Activated naive CD4-positive, alpha-beta T cell (primary cell): ENCODE measurements at places on chromosomes 2 and 18.

DNA sequence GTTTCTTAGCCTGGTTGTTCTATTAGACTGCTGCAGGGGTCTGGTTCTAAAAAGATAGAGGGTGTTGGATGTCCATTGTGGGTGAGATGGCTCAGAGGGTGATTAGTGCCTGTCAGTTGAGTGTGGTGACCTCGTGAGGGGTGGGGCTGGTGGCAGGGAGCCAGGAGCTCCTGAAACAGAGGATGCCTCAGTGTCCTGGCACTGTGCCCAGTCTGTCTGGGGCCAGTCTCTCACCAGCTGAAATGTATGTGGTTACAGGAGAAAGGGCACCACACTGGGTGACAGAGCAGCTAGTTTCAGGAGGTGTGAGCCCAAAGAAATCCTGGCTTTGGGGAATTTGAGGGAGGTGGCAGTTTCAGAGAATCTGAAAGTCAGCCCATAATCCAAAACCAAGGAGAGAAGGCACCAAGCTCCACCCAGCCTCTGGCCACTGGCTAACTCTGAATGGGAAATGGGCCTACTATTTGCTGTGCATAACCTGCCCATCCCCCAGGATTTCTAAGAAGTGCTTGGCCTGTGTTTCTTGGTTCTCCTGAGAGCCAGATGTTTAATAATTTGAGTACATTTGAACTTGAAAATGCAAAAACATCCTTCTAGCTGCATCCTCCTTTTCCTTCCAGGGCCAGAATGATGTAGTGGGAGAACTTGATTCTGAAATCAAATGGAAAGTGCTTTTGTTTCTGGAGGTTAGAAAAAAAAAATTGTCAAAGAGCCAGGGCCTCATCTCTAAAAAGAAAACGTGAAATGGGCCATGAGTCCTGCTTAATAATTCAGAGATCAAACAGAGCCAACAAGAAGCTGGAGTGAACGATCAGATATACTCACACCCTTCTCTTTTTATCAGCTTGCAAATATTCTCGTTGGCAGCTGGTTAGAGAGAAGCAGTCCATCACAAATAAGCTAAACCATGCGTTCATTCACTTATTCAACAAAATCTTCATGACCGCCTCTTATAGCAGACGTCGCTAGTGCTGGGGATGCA lies 92.3 kb downstream of the B3GNT2 start:
- DNase-seq: no peak

DNA sequence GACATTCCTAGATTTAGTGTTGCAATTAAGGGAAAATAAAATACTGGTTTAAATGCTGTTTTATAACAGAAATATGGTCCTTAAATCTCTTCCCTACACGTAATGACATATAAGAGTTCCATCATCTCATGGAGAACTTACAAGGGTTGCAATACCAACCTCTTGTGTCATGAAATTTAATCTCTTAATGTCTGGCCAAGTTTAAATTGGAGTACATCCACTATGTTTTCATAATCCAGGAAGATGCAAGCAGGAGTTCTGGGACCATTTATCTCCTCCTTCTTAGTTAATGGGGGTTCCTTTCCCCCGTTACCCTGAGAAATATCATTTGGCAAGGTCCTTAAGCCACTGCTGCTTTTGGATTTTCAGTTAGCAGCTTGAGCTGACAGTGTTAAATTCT lies 126.0 kb upstream of the ACVR2A start:
- no peak for DNase-seq

DNA sequence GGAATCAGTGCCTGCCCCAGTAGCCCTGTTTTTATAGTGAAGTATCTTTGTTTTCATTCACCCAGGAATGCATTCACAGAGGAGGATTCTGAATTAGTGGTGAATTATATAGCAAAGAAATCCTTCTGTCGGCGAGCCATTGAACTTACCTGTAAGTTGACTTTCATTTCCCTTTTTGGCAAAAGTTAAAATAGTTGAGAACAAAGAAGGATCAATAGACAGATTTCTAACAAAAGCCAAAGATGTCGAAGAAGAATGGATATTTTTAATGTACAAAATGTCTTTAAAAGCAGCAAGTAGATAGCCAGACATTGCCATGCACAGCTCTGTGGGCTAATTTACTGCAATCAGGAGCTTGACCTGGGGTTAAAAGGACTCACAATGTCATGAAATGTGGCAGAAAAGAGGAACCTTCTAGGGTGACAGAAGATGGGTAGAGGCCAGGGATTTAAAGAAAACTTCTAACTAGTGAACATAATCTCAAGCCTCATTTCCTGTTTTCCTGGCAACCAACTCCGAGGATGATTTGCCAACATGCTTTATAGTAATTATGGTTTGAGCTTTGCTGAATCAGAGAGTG lies 53.8 kb upstream of the TMEM87B start:
- no peak for DNase-seq

DNA sequence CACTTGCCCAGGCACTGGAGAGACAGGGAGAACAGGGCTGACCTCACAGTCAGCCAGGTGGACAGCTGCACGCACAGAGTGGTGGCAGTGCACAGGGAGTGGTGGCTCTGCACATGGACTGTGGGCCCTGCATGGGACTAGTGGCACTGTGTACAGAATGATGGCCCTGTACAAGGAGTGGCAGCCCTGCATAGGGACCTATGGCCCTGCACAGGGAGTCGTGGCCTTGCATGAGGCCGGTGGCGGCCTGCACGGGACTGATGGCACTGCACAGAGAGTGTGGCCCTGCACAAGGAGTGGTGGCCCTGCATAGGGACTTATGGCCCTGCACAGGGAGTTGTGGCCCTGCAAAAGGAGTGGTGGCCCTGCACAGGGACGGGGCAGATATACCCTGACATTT lies 19.1 kb upstream of the STEAP3 start:
- DNase-seq: no peak

GRCh38 chr2:171086352-171087290 lies 74.1 kb downstream of the TLK1 start:
- no peak for DNase-seq

DNA sequence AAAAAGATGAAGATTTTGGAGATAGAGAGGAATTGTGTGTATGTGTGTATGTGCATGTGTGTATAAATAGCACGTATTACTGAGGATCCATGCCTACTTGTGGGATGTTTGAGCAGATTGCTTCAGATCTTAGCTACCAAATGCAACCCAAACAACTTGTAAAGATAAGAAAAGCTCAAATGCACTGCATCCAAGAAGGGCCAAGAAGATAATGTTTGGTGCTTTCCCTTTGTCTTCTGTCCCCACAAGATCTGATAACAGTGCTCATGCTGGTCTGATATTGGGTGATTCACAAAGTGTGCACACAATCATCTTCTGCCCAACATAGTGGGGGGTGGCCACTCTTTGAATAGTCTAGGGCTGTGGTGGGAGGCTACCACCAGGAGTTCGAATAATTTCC lies 284.8 kb upstream of the CYRIA start:
- no peak for DNase-seq

- no peak for DNase-seq
These were observed 43.6 kb downstream of the SRBD1 start for GRCh38 chr2:45567288-45567963.

- DNase-seq: no peak
These were observed 150.5 kb upstream of the NCKAP5 start for GRCh38 chr2:133718688-133719201.

- no peak for DNase-seq
These were observed 41.5 kb upstream of the MC4R start for GRCh38 chr18:60413944-60414547.

DNA sequence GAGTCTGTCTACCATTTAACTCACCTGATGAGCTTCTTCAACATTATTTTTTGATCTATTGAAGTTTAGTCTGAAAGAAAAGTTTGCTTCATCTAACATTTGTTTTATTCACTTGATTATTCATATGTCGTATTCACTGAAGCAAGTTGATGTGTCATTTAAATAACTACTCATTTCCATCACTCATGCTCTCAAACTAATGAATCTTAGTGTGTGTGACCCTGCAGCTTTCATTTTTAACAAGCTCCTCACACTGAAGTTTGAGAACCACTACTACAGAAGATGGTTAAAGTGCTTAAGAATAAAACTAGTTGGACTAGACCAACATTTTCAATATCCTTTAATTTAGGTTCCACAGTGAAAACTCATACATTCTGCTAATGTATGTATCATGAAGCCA lies 1.8 kb upstream of the ABI2 start:
- no peak for DNase-seq

DNA sequence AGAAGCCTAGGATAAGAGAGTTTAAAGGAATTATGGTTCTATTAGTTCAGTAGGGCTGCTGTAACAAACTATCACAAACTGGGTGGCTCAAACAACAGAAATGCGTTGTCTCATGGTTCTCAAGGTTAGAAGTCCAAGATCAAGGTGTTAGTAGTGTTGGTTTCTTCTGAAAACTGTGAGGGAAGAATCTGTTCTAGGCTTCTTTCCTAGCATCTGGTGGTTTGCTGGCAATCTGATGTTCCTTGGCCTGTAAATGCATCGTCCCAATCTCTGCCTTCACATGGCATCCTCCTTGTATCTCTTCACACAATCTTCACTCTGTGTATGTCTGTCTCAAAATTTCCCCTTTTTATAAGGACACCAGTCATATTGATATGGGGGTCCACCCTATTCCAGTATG lies 76.3 kb downstream of the MDH1 start:
- no peak for DNase-seq

- DNase-seq: no peak
These were observed 141.6 kb downstream of the UBE2E3 start for GRCh38 chr2:181121996-181122395.

DNA sequence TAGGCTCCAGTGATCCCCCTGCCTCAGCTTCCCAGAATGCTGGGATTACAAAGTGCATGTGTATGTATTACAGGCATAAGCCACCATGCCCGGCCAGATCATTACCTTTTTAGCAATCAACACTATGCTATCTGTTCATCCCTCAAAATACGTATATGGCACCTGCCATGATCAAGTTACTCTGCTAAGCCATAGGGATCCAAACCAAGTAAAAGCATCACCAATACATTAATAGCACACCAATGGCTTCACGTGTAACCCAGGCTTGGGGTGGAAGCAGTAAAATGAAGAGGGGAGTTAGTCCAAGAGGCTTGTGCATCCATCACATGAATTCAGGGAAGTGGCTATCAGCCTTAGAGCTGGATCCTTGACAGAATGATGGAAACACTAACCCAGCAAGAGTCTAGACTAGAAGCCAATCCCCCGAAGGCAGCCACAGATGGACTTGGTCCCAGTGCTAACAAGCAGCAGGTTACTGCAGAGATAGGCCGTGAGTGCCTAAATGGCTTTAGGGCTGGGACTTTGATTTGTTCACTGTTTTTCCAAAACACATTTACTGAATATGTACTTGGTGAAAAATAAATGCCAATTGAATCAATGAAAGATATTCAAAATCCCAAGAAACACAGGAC lies 11.3 kb downstream of the HDLBP start:
- no peak for DNase-seq

DNA sequence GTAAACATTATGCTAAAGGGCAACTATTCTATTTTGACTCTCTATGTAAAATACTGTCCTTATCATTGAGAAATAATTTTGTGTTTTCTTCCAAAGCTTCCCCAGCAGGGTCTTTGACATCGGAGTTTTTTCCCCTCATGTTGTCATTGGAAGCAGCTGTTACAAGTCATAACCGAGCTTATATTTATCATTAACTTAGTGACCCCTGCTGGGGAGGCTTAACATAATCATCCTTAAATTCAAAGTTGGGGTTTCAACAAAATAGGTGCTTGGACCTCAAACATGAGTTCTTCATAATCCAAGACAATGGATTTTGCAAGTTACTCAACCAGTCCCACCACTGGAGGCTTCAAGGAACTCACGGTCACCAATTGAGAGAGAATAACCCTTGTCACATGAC lies 330.9 kb downstream of the DCC start:
- no peak for DNase-seq

DNA sequence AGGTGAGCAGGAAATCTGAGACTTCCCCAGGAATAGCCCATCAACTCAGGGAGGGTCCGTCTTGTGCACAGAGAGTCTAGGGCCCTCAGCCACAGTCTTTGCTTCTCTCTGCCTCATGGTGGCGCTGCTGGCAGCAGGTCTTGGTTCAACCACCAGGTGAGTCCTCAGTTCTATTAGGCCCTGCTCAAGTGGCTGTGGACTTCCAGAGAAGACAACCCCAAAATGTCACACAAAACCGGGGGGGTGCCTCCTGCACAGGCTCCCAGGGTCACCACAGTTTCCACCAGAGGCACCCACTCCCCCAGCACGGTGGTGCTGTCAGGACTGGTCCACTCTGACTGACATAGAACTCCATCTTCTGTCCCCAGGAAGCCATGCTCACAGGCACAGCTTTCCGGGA lies 2.4 kb upstream of the CHRNG start:
- no peak for DNase-seq

DNA sequence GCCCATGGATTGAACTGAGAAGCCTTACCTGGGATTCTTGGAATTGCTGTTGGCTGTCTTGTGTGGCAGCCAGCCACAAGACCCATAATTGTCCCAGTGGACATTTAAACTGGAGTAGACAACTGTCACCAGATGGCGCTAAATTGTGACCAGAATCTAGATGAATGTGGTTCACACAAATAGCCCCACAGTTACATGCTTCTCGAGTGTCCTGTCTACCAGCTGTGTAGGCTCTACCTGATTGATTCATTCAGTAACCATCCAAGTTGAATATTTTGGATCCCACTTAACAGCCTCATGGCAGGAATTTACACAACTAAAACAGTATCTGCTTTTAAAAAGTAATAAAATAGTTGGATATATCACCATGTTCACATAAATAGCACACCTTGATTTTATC lies 73.2 kb downstream of the MAP4K4 start:
- DNase-seq: no peak

DNA sequence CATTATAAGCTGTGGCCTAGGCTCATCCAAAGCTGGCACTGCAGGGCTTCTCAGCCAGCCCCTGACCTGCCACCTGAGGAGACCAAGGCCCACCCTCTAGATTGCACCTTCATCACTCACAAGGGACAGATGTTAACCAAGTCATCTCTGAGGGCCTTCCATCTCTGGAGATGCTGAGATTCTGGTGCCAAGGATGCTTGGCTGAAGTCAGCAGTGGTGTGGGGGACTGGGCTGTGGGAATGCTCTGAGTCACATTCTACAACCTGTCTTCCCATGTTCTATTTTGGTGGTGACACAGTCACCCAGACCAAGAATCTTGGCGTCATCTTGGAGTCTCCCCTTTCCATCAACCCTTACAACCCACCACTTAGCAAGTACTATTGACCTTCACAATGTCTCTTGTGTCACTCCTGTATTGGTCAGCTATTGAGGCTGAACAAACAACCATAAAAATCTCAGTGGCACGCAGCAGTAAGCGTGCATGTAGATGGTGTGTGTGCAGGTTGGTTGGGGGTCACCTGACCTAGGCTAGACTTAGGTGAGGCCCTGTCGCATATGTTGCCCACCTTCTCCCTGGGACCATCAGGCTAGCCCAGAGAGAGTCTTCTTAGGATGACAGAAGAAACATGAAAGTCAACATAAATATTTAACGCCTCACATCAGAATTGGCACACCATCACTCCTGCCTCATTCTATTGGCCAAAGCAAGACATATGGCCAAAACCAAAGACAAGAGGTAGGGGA lies 135.0 kb downstream of the SMAD7 start:
- DNase-seq: no peak

GRCh38 chr2:191539068-191539467 lies 138.9 kb upstream of the NABP1 start:
- DNase-seq: no peak

- no peak for DNase-seq
These were observed 31.6 kb downstream of the RAB27B start for GRCh38 chr18:54859667-54860421.

GRCh38 chr2:88220718-88221117 lies 50.6 kb downstream of the THNSL2 start:
- DNase-seq: no peak
